ENCODE measurements at places on chromosomes 5 and 9. TPM values are rescaled to one million over a fixed set of nuclear protein-coding genes. Genes with fewer than 3 reads are reported as not detected.

The CCDC69 gene
- polyA plus RNA-seq: 4.1 TPM

The TMC1 gene
- 0.24 TPM for polyA plus RNA-seq

The CD72 gene
- polyA plus RNA-seq: 0.66 TPM

The IFNA2 gene
- polyA plus RNA-seq: not detected

The FGF1 gene
- 1.8 TPM for polyA plus RNA-seq

The SLC34A1 gene
- polyA plus RNA-seq: 0.06 TPM

The GABRA6 gene
- polyA plus RNA-seq: not detected

The PIP5K1B gene
- polyA plus RNA-seq: 0.05 TPM

The RASEF gene
- polyA plus RNA-seq: 0.08 TPM

The F2RL1 gene
- polyA plus RNA-seq: 131 TPM

The PIGO gene
- 20.7 TPM for polyA plus RNA-seq

The SOX30 gene
- 0.03 TPM for polyA plus RNA-seq

The TGFBI gene
- 379 TPM for polyA plus RNA-seq

The SLCO6A1 gene
- polyA plus RNA-seq: not detected

The GDF9 gene
- polyA plus RNA-seq: 0.21 TPM

The PCDHA11 gene
- polyA plus RNA-seq: 0.28 TPM

The FBXO38 gene
- polyA plus RNA-seq: 15.8 TPM

The SLC25A48 gene
- not detected for polyA plus RNA-seq

The AK3 gene
- 37.6 TPM for polyA plus RNA-seq

The BTNL3 gene
- polyA plus RNA-seq: not detected

The PGM5 gene
- polyA plus RNA-seq: not detected

The SLC6A7 gene
- polyA plus RNA-seq: not detected

The GARIN3 gene
- polyA plus RNA-seq: not detected

The LURAP1L gene
- 42.7 TPM for polyA plus RNA-seq

The NTNG2 gene
- polyA plus RNA-seq: 0.05 TPM

The SIGMAR1 gene
- polyA plus RNA-seq: 74.9 TPM

The ST8SIA4 gene
- polyA plus RNA-seq: 0.43 TPM

The UBE2QL1 gene
- polyA plus RNA-seq: not detected

The DMRT2 gene
- polyA plus RNA-seq: not detected

The ORM1 gene
- not detected for polyA plus RNA-seq

The PCDHGB7 gene
- polyA plus RNA-seq: 1.1 TPM

The KIF4B gene
- polyA plus RNA-seq: not detected

The TLX3 gene
- polyA plus RNA-seq: not detected

The NFIB gene
- 23.1 TPM for polyA plus RNA-seq

The DCTN4 gene
- 44.3 TPM for polyA plus RNA-seq

The TMEM215 gene
- not detected for polyA plus RNA-seq

The HAPLN1 gene
- polyA plus RNA-seq: not detected

The NME5 gene
- polyA plus RNA-seq: 0.05 TPM

The ORM2 gene
- not detected for polyA plus RNA-seq

The SGCD gene
- polyA plus RNA-seq: not detected

The GLDC gene
- polyA plus RNA-seq: 0.69 TPM

The SPINK5 gene
- polyA plus RNA-seq: 16.6 TPM

The NR5A1 gene
- not detected for polyA plus RNA-seq

The ECM2 gene
- polyA plus RNA-seq: 0.99 TPM

The SPINK4 gene
- not detected for polyA plus RNA-seq

The PCDHGB5 gene
- polyA plus RNA-seq: 1.8 TPM

The IGIP gene
- polyA plus RNA-seq: 1.3 TPM

The DAB2 gene
- polyA plus RNA-seq: 7.5 TPM

The SAXO1 gene
- polyA plus RNA-seq: not detected

The CDH6 gene
- polyA plus RNA-seq: not detected
